ENCODE measurements at places on chromosomes 4 and X.

- no peak for DNase-seq
Observed at GRCh38 chr4:40564004-40564403, 65.7 kb downstream of the RBM47 start.

- DNase-seq = no peak
Observed at GRCh38 chrX:85544609-85545008, 165.1 kb upstream of the POF1B start.

- no peak for DNase-seq
Observed at GRCh38 chrX:135436966-135437866, 15.5 kb downstream of the SMIM10L2A start.

DNA sequence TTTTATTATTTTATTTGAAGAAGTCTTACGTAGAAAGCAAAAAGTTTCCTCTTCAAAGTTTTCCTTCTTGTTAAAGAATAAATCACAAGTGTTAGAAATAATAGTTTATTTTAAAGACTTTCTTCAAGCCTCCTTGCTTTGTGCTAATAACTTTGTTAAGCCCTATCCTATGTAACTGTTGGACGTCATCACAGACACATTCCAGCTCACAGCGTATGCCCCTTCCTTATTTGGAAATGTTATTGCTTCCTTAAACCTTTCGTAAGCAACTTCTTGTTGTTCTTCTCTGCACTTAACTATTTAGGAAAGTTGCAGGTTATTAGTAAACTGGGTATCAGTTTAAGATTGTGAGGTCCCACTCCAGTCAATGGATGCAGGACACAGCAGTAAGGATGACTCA lies 7.6 kb upstream of the SRD5A3 start:
- no peak for DNase-seq

DNA sequence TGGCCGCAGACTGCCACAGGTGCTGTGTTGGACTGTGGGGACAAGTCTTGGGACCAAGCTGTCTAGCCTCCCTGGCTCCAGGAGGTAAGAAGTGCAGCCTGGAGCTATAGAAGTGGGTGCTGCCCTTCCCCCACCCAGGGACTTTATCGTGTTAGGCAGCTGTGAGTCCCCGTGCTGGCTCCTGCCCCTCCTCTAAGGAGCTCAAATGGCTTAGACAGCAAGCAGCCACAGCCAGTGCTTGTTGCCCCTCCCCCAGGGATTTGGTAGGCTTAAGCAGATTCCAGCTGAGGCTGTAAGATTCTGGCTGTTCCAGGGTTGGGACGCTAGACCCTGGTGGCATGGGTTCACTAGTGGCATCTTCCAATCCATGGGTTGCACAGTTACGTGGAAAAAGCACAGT lies 979.4 kb upstream of the PCDH10 start:
- DNase-seq = no peak

GRCh38 chr4:169098532-169098931 lies 88.5 kb upstream of the CBR4 start:
- DNase-seq = no peak

GRCh38 chr4:75843596-75843995 lies 58.7 kb downstream of the PPEF2 start:
- DNase-seq = no peak

GRCh38 chr4:8862800-8863685 lies 8.6 kb downstream of the HMX1 start:
- peak; percentile 17 for DNase-seq

DNA sequence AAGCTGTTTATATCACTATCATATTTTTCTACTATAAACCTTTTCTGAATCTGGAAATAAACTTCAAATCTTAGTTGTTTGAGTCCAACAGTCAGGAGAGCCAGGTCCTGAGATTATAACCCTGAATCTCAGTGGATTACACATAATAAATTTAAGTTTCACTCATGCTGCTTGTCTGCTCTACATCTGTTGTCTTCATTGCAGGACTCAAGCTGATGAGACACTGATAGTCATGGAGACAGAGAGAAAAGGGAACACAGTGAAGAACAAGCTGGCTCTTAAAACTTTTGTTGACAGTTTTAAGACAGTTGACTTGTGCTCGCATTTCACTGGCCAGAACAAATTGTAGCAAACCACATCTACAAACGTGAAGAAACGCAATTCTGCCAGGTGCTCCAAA lies 327.0 kb upstream of the CTSO start:
- no peak for DNase-seq

All from NCI-H2029 (cell line).